ENCODE measurements at places on chromosomes 5 and 9. TPM values are rescaled to one million over a fixed set of nuclear protein-coding genes. Genes with fewer than 3 reads are reported as not detected.

Gene PCDHGA3
- total RNA-seq, result 0.57 TPM

Gene SGCD
- total RNA-seq, result 1.4 TPM

Gene IRGM
- total RNA-seq, result 0.51 TPM

Gene SLC6A18
- not detected for total RNA-seq

Gene GABRP
- total RNA-seq, result 0.06 TPM

Gene ANKRD55
- total RNA-seq, result not detected

Gene PCDHGA7
- total RNA-seq, result 0.42 TPM

Gene NRARP
- 3.5 TPM for total RNA-seq

Gene PDGFRB
- 9.4 TPM for total RNA-seq

Gene FAM169A
- 26.8 TPM for total RNA-seq

Gene BTNL3
- total RNA-seq, result not detected

Gene PRLR
- 0.29 TPM for total RNA-seq

Gene SAPCD2
- total RNA-seq, result 86.6 TPM

Gene PFN3
- not detected for total RNA-seq

Gene NEURL1B
- total RNA-seq, result 2.8 TPM

Gene SOX30
- total RNA-seq, result 0.11 TPM

Gene MORN5
- not detected for total RNA-seq

Gene IL11RA
- total RNA-seq, result 6.1 TPM

Gene TMEM232
- total RNA-seq, result not detected

Gene GARNL3
- total RNA-seq, result 3.5 TPM

Gene OLFM1
- 35.5 TPM for total RNA-seq

Gene PAIP1
- total RNA-seq, result 109 TPM

Gene ZMYND19
- 55.7 TPM for total RNA-seq

Gene DBH
- total RNA-seq, result not detected

Gene IFNA2
- total RNA-seq, result not detected

Gene IRX4
- total RNA-seq, result 10.2 TPM

Gene MYOZ3
- total RNA-seq, result not detected

Gene C8G
- 1.2 TPM for total RNA-seq

Gene ARL14EPL
- not detected for total RNA-seq

Gene TRIM36
- 13.3 TPM for total RNA-seq

Gene APBA1
- 1.7 TPM for total RNA-seq

Gene LCN15
- total RNA-seq, result not detected

Gene NPR2
- total RNA-seq, result 2.1 TPM

Gene FAM193B
- 14.6 TPM for total RNA-seq

Gene TRPM3
- total RNA-seq, result under 0.01 TPM

Gene C9
- not detected for total RNA-seq

Gene FOXD4
- total RNA-seq, result not detected

Gene SPINK1
- total RNA-seq, result 0.51 TPM

Gene PPP2R2B
- 5.0 TPM for total RNA-seq

Gene RFK
- 49.9 TPM for total RNA-seq

Gene SLC9A3
- 1.3 TPM for total RNA-seq

Gene FRRS1L
- not detected for total RNA-seq

Gene ENTPD8
- total RNA-seq, result not detected

Gene TMEM161B
- total RNA-seq, result 31.7 TPM

Gene DDX4
- not detected for total RNA-seq

Gene GZMA
- 1.8 TPM for total RNA-seq

Gene PCDHGA11
- total RNA-seq, result 15.0 TPM

Gene SPINK7
- total RNA-seq, result not detected

Gene FGFR4
- total RNA-seq, result 0.57 TPM

Gene TICAM2
- total RNA-seq, result 0.30 TPM

Gene OR1L8
- total RNA-seq, result not detected

Gene SHISAL2B
- total RNA-seq, result not detected
